ENCODE measurements at places on chromosomes 7 and 10.

DNA sequence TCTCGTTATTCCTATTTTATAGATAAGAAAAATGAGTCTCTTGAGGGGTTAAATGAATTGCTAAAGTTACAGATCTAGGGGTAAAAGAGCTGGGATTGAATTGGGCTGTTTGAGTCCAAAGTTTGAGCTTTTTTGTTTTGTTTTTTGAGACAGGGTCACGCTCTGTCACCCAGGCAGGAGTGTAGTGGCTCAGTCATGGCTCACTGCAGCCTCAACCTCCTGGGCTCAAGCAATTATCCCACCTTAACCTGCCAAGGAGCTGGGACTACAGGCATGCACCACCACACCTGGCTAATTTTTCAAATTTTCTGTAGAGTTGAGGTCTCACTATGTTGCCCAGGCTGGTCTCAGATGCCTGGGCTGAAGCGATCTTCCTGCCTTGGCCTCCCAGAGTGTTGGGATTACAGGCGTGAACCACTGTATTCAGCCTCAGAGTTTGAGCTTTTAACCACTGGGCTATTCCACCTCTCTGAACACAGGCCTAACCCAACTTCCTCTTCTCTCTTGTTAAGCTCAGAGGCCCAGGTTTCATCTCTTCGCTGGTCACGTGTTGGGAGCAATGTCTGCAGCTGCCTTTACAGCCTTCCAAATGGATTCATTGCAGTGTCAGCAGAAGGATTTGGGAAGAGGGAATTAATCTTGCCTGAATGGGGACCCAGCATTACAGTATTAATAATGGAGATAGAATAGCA is 8.0 kb downstream of the SUFU start:
- DNase-seq, result no peak

GRCh38 chr7:34143402-34143801 is 238.1 kb downstream of the BMPER start:
- DNase-seq, result no peak

GRCh38 chr7:129529643-129530042 is 27.3 kb downstream of the SMKR1 start:
- no peak for DNase-seq

GRCh38 chr10:94225589-94225988 is 137.2 kb downstream of the NOC3L start:
- no peak for DNase-seq

DNA sequence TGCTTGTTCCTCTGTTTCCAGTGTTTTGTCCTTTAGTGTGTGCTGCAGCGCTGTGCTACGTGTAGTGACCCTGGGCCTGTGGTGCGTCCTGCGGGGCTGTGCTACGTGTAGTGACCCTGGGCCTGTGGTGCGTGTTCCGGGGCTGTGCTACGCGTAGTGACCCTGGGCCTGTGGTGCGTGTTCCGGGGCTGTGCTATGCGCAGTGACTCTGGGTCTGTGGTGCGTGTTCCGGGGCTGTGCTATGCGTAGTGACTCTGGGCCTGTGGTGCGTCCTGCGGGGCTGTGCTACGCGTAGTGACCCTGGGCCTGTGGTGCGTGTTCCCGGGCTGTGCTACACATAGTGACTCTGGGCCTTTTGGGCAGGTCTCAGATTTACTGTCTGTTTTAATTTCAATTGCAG is 60.1 kb downstream of the INPP5A start:
- DNase-seq, result no peak

DNA sequence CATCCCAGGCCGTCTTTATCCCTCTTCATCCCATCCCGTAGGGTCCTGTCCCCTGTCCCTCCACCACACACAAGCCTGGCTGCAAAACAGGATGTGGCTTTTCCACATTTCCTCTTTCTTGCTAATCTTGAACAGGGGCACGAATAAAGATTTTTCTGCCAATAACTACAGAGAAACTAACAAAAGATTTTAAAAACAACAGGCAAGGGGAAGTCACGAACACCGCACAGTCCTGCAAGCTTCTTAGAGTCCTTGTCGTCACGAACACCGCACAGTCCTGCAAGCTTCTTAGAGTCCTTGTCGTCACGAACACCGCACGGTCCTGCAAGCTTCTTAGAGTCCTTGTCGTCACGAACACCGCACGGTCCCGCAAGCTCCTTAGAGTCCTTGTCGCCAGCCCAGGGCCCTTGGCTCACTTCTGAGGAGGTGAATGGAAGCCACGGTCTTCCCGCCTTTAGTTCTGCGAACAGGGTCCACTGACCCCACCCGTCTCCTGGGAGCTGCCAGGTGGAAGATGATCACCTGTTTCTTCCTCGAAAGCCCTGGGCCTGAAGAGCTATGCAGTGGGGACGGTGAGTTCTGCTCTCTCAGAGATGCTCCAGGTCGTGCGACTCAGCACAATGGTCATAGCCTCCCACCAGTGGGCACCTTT is 10.3 kb upstream of the INSIG1 start:
- DNase-seq, result no peak
